ENCODE measurements at places on chromosomes 2 and 18.

GRCh38 chr2:21118302-21118920 lies 5.4 kb upstream of the TDRD15 start:
- no peak for DNase-seq

- peak; percentile 30 for DNase-seq
These were observed 18.5 kb upstream of the ZNF236 start for GRCh38 chr18:76803814-76804213.

GRCh38 chr2:234679741-234680687 lies 183.1 kb upstream of the ARL4C start:
- no peak for DNase-seq

DNA sequence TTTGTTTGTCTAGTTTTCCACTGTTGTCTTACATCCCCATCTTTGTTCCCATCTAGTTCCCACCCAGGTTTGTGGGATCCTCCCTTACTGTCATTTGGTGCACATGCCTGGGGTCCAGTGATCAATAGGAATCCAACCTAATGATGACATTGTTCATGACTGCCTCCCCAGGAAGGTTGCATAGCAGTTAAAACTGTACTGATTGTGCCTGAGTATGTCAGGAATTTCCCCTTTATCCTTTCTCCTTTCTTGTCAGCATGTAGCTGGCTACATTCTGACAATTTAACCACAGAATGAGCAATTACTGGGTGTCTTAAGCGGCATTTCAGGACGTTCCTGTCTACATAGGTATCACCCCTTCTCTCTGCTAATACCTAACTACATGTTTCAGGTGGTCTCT lies 653.0 kb downstream of the CNTNAP5 start:
- DNase-seq: no peak

- DNase-seq: no peak
These were observed 192.2 kb downstream of the TTC32 start for GRCh38 chr2:19709553-19709952.

GRCh38 chr2:79210274-79210917 lies 50.8 kb upstream of the REG3A start:
- DNase-seq: no peak

GRCh38 chr2:119440873-119441272 lies 9.2 kb downstream of the TMEM37 start:
- DNase-seq: no peak

DNA sequence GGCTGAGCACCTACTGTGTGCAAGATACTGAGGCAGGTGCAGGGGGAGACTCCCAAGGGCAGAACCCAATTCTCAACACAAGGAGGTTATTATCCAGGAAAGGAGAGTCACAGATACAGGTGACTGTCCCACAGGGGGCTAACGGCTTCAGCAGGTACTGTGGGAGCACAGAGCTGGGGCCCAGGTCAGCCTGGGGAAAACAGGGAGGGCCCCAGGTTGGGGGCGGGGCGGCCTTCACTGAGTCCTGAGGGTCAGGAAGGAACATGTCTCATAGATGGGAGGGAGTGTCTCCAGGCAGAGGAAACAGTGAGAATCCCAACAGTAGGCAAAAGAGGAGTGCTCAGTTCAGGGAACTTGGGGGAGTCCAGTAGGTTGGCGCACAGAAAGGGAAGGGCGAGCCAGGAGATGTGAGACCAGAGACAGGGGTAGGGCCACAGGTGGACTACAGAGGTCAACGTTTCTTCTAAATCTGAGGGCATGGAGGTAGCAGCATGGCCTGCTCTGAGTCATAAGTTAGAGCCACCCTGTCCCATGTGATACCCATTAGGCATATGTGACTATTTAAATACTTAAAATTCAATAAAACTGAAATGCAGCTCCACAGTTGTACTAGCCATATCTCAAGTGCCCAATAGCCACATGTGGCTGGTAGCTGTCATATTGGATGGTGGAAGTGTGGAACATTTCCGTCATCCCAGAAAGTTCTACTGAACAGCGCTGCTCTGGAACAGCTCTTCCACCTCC lies 157.2 kb downstream of the TTC32 start:
- DNase-seq: no peak

DNA sequence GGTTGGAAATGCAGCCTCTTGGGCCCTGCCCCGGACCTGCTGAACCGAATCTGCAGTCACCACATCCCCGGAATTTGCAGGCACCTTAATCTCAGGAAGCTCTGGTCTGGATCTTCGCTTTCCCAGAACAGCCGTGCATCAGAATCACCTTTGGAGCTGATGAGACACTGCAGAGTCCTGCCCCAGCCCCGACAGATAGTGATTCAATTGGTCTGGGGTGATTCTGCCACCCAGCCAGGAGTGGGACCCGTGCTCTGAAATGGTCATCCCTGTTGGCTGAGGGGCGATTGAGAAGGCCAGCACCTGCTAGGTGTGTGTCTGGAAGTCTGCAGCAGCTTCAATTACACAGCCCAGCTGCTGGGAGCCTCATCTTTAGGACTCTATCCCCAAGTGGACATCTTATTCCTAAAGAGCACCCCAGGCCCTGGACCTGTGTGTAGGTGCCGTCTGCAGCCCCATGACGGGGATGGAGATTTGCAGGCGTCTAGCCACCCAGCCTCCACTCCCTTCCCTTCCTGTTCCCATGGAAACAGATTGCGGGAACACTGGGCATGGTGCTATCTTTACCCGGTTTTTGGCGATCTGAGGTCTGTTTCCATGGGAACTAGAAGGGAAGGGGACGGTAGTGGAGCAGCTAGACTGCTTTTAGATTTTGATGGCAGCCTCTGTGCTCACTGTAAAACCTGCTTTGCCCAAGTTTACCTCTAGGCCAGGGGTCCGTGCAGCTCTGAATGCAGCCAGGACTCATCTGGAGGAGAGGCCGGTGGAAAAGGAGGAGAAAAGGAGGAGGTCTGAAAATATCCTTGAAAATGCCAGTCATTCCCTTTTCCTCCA lies 156.1 kb downstream of the LDLRAD4 start:
- DNase-seq: no peak

DNA sequence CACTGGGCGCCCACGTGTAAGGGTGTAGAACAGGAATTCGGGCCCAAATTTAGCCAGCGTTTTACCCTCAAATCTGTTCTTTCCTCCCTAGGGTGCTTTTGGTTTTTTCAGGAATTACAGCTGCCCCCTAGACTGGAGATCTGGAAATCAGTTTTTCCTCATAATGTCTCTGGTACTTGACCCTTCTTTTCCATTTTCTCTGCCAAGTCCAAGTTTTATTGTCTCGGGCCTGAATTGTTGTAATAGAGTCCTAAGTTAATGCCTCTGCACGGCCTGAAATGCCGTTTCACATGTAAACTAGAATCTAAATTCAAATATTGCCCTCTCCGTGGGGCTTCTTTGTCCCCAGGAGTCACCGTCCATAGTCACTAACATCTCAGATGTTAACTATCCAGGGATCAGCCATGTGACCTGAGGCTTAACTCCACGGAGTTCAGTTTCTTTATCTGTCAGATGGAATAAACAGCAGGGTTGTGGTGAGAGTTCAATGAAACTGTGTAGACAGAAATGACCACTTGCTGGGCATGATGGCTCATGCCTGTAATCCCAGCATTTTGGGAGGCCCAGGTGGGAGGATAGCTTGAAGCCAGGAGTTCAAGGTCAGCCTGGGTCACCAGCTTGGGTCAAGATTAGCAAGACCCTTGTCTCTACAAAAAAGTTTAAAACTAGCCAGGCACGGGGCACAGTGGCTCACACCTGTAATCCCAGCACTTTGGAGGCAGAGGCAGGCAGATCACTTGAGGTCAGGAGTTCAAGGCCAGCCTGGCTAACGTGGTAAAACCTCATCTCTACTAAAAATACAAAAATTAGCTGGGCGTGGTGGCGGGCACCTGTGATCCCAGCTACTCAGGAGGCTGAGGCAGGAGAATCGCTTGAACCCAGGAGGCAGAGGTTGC lies 12.7 kb upstream of the CABLES1 start:
- no peak for DNase-seq

GRCh38 chr2:32553829-32554432 lies 73.9 kb upstream of the TTC27 start:
- peak; percentile 71 for DNase-seq

- no peak for DNase-seq
These were observed 201.6 kb upstream of the SALL3 start for GRCh38 chr18:78777992-78778391.

GRCh38 chr18:41617647-41618046 lies 337.4 kb upstream of the PIK3C3 start:
- no peak for DNase-seq

DNA sequence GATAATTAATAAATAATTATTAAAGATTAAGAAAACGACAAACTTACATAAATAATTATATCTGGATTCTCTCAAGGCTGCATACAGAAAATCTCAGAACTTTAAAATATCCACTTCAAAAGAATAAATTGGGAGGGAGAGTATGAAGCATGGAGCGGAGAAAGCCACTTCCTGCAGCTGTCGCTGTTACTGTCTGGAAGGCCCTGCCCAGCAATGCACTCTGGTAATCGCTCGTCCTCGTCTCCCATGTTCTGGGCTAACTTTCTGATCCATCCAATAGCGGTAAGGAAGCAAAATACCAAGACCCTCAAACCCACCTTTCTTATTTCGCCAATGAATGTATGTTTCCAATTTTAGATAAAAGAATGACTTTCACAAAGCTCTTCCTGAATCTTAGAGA lies 26.7 kb downstream of the CYRIA start:
- no peak for DNase-seq

- no peak for DNase-seq
These were observed 56.3 kb upstream of the UBXN4 start for GRCh38 chr2:135685361-135685760.

DNA sequence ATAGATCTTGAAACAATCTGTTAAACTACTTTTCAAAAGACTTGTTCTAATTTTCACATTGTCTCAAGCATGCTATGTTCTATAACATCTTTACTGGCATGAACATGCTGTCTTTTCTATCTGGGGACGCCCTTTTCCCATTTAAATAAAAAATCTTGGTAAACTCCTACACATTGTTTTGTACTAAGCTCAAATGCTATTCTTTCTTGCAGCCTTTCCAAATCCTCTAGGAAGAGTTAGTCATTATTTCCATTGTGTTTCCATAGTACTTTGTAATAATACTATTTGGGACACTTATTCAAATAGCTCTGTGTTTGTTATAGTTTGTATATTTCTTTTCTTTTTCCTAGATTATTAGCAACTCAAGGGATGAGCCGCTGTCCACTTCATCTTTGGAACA lies 828.6 kb upstream of the FSHR start:
- no peak for DNase-seq

- no peak for DNase-seq
These were observed 122.4 kb downstream of the HIBCH start for GRCh38 chr2:190197143-190197720.

DNA sequence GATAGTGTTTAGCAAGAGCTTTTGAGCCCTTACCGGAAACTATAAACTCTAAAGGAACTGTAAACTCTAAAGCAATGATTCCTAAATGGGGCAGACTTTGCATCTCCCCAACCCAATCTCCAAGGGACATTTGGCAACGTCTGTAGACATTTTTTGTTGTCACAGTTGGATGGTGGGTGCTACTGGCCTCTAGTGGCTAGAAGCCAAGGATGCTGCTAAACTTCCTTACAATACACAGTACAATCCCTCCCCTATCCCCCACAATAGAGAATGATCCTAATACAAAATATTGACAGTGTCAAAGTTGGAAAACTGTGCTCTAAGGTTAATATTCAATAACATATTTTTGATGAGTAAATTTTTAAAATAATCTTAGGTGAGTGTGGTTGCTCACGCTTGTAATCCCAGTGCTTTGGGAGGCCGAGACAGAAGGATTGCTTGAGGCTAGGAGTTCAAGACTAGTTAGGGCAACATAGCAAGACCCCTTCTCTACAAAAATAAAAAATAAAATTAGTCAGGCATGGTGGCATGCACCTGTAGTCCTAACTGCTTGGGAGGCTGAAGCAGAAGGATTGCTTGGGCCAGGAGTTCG lies 66.7 kb downstream of the PTPN4 start:
- DNase-seq: no peak

DNA sequence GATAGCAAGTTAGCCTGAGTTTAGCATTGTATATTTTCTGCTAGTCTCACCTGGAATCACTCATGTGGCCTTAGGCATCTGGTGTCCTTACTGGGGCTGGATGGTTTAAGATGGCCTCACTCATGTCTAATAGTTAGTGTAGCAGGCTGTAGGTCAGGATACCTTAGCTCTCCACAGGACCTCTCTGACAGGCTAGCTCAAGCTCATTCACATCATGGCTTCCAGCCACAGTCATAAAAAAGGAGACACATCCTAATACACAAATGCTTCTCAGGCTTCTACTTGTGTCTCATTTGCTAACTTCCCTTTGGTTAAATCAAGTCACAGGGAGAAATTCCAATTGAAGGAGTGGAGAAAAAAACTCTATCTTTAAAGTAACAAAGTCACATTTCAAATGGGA lies 47.7 kb downstream of the MYO1B start:
- no peak for DNase-seq

DNA sequence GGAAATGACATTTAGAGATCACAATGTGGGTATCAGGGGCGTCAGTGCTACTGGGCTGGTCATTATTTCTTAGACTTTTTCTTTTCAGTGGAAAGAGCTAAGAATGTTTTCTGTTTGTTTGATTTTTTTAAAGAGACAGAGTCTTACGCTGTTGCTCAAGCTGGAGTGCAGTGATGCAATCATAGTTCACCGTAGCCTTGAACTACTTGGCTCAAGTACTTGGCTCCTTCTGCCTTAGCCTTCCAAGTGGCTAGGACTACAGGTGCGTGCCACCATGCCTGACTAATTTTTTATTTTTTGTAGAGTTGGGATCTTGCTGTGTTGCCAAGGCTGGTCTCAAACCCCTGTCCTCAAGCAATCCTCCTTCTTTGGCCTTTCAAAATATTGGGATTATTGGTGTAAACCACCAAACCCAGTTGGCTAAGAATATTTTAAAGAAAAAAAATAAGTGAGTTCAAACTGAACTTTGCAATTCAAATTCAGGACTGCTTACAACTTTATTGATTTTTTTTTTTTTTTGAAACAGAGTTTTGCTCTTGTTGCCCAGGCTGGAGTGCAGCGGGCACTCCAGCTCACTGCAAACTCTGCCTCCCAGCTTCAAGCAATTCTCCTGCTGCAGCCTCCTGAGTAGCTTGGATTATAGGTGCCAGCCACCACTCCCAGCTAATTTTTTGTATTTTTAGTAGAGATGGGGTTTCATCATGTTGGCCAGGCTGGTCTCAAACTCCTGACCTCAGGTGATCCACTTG lies 154.2 kb downstream of the MIB1 start:
- no peak for DNase-seq

GRCh38 chr2:206736935-206737334 lies 18.7 kb upstream of the DYTN start:
- no peak for DNase-seq
